ENCODE measurements at places on chromosomes 12 and 14.

GRCh38 chr12:55899082-55899481 lies 28.6 kb downstream of the PYM1 start:
- DNase-seq = peak; percentile 35

DNA sequence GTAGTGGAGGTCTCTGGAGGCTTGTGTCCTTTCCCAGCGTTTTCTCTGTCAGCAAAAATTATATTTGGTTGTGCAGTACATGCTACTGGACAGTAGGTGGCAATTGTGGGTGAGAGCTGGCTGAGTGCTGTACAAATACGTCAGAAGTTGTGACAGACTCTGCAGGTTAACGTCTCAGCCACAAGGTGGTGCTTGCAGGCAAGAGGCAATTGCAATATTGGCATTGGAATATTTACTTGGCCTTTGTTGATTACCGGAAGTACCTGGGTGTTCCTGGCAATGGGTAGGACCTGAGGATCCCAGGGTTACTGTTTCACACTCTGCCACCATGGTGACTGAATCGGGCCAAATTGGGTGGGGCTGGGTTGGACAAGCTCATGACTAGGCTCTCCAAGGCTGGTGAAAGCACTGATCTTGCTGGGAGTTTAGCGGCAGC lies 333.9 kb upstream of the LMO3 start:
- peak; percentile 18 for DNase-seq

GRCh38 chr12:14802721-14803010 lies 612 bp downstream of the WBP11 start:
- DNase-seq = no peak

- no peak for DNase-seq
These were observed 108.5 kb downstream of the ANO6 start for GRCh38 chr12:45324391-45324790.

All from activated T-cell treated with anti-CD3 and anti-CD28 coated beads, Interleukin-2, amount 50 U/mL, for 48 hours (primary cell).